ENCODE measurements at places on chromosomes 16 and 17.

DNA sequence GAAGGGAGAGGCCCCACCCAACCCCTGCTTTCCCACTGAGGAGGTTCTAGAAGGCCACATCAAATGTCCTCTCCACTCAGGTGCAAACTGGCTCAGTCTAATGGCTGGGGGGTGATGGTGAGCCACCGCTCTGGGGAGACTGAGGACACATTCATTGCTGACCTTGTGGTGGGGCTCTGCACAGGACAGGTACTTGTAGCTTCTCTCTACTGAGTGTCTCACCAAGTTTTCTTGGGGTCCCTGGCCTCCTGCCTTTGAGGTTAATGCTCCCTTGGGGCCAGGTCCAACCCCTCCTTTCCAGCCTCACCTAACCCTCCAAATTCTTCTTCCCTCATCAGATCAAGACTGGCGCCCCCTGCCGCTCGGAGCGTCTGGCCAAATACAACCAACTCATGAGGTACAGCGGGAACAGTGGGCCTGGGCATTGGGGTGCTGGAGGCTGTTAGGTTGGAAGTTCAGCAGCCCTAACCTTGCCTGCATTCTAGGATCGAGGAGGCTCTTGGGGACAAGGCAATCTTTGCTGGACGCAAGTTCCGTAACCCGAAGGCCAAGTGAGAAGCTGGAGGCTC is 5.7 kb downstream of the ENO3 start:
- DNase-seq, result no peak

DNA sequence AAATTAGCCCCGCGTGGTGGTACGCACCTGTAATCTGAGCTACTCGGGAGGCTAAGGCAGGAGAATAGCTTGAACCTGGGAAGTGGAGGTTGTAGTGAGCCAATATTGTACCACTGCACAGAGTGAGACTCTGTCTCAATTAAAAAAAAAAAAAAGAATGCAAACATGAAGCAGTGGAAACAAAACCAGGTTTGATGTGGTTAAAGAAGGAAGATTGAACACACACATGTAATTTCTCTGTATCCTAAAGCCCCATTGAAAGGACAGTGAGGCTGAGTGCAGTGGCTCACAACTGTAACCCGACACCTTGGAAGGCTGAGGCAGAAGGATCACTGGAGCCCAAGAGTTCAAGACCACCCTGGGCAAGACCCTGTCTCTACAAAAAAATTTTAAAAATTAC is 26.5 kb upstream of the SBK1 start:
- DNase-seq, result no peak

- peak; percentile 40 for DNase-seq
These were observed 58.6 kb downstream of the EMP2 start for GRCh38 chr16:10521681-10522274.

DNA sequence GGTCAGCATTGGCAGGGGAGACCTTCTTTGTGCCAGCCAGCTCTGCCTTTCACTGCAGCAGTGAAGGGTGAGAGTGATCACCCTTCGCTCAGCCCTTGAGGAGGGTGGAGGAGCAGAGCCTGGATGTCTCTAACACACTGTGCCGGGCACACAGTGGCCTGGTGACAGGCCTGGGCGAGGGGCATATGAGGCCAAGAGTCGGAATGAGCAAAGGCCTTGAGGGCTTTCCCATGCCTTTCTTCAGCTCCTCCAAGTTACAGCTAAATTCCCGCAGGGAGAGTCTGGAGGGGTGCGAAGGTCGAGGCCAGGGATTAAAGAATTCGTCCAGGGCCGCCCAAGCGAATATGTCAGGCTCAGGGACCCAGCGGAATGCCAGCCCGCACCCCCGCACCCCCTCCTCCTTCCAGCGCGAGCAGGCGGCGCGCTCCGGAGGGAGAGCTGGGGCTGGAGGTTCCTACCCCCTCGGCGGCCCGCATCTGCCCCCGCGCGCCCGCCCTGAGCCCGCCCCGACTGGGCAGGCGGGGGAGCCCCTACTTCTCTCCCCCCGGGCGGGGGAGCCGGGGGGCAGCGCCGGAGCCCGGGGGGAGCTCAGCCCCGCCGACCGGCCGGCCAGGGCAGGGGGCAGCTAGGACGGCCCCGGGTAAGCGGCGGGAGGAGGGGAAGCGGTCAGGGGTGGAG is at the start of gene RASL10B:
RASL10B (plus strand) TSS at position 401 of the 678 bp plus-strand sequence. CDS start 3,546 bp downstream, outside the sequence.
- DNase-seq, result peak; percentile 69

GRCh38 chr16:51916231-51916630 is 630.7 kb downstream of the TOX3 start:
- no peak for DNase-seq
